NCI-H774 (cell line): ENCODE measurements at places on chromosomes 12 and 14.

DNA sequence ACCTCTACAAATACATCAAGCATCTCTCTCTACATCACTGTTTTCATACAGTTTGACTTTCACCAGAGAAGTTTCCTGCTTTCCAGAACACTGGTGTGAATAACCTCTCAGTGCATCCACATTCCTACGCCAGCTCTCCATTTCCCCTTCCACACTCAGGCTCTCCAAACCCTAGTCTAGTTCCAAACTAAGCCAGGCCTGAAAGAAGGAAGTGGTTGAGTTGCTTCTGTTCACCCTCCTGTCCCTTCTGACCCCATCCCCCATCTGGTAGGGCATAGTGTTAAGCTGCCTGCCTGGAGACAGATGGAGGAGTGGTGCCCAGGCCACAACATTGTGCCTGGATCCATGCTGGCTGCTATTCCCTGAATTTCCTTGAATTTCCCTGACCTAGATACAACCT lies 132.4 kb downstream of the GPR65 start:
- no peak for DNase-seq

DNA sequence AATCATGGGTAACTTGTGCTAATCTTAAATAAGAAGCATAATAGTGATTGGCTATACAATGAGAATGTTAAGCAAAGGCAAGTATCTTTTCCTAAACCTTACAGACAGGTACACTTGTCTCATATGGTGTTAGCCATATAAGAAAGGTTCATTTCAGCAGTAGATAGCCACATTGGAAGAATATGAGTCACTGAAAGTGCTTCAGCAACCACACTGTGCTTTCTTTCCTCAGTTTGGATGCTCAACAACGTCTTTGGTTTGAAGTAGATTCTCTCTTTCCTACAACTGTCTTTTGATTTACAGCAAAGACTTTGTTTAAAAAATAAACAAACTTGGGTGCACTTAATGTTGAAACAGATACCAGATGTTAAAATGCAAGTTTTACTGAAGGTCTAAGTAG lies 8.9 kb downstream of the DDHD1 start:
- DNase-seq: no peak

- no peak for DNase-seq
These were observed 317.6 kb upstream of the FKBP4 start for GRCh38 chr12:2477009-2477766.

DNA sequence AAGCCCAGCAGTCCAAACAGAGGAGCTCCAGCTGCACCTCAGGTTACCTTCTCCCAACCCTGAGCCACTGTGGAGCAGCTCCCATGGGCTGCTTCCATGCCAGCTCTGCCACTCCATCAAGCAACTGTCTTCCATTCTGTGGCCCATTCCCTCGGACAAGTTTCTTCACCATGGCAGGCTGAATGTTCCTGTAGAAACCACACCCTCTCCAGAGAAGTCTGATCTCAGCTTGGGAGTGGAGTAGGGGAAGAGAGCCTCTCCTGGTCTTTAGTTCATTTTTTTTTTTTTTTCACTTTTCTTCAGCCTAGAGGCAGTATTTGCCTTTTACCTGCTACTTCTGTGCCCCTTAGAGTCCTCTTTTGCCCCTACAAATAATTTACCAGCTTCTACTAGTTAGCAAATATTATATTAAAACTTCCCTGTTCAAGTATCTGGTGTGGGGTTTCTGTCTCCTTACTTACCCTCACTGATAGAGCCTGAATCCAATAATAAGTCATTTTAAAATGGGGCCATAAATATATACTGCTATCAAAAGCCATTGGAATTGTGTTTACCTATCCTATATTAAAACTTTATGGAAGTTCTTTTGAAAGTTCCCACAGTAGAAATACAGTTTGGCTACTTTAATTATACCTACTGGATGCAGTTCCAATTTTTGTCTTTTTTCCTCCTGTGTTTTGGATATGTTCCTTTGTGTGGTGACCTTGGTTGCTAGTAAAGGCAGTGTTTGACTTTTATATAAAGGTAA lies 11.7 kb upstream of the SLC17A8 start:
- DNase-seq: no peak

DNA sequence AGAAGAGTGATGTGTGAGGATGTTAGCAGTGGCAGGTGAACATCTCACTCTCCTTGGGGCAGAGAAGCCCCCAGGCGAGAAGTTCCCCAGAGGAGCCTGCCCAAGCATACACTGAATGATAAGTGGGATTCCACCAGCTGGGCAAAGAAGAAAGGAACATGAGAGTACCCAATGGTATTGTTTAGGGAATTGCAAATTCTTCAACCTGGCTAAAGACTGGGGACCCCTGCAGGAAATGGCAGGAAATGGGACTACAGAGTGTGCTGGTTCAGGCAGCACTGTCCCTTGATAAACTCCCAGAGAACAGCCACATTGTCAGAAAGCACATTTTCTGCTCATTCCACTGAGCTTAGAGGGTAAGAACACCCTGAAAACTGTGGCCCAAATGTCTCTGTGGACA lies 121.3 kb downstream of the RPS29 start:
- no peak for DNase-seq

- DNase-seq: no peak
These were observed 76.7 kb downstream of the GALC start for GRCh38 chr14:87916103-87916885.

- no peak for DNase-seq
These were observed 29.3 kb upstream of the TEX22 start for GRCh38 chr14:105368910-105369652.

- no peak for DNase-seq
These were observed at the start of gene LHX5 for GRCh38 chr12:113471619-113472171. TSS of gene LHX5 (minus strand) at chr12:113471871. CDS start at chr12:113471498, 373 bp downstream.

- DNase-seq: peak; percentile 48
These were observed 3.4 kb downstream of the BMP4 start for GRCh38 chr14:53953002-53953827.

DNA sequence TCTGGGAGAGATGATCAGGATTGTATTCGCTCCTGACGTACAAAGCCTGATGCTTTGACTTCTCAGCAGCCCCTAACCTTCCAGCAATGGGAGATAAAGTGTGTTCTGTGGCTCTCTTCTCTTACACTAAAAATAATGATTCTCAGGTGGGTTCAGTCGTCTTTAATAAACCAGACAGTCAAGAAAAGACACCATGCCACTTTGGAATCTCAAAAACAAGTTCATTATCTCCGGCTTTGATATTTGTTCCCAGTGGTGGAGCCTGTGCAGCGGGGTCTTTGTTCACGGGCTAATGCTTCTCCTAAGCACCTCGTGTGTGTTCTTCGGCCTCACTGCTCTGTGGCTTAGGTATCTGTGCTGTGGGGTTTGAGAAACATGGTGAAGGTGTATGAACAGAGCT lies 1.6 kb downstream of the ACVR1B start:
- no peak for DNase-seq

DNA sequence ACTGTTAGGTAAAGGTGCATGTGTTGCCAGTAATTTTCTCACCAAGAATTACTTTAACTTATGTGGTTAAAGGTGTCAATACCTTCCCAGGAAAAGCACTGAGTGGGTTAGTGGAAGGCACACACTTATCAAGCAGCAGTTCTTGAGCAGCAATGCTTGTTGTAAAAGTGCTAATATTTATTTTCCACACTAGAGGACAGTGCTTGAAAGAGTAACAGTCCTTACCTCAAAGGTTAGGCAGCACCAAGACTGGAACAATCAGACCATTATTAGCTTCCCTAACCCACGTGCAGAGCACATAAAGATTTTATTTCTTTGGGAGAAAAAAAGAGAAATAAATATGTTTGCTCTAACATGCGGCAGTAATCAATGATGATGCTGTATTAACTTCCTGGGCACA lies 48.8 kb upstream of the KRR1 start:
- peak; percentile 12 for DNase-seq

GRCh38 chr14:55306938-55307589 lies 35.8 kb downstream of the FBXO34 start:
- peak; percentile 71 for DNase-seq

DNA sequence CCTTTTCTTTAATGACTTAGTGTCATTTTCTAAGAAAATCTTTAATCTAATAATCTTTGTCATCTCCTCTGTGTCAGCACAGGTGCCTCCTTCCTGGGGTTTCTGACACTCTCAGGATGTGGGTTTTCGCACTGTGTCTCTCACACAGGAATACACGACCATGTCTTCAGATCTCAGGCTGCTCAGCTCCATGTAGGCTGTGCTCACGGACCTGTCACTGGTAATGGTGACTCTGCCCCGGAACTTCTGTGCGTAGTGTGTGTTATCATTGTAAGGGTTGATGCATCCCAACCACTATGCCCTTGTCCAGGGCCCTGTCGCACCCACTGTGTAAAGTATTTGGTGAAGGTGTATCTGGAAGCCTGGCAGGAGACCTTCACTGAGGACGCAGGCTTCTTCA lies 647.8 kb downstream of the TMEM121 start:
- DNase-seq: no peak

DNA sequence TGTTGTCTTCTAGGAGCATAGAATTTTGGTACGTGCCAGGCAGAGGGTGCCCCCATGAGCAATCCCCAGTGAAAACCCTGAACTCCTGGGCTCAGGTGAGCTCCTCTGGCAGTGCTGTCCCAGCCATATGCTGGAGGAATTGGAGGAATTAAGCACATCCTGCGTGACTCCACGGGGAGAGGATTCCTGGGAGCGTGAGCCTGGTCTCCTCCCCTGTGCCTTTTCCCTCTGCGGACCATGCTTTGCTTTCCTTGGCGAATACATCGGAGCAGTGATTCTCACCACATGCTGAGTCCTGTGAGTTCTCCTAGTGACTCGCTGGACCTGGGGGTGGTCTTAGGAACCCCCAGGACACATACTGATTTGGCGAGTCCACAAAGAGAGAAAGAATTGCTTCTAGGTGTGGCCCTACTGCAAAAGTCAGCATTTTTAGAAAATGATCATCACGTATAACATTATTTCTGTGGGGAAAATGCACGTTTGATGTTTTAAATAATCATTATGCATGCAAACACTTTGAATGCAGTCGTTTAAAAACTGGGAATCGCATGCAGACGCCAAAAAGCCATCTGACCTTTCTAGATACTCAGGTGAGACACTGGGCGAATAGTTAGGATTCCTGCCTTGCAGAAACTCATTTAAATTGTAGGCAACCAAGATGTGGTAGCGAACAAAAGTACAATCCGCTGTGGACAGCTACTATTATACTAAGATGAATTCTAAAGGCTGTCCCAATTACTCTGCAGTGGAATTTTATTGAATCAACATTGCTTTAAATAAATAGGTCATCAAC lies 370.9 kb downstream of the TMEM132D start:
- DNase-seq: no peak

GRCh38 chr12:38161123-38162000 lies 155.2 kb upstream of the ALG10B start:
- DNase-seq: peak; percentile 15

- no peak for DNase-seq
These were observed 1302.3 kb downstream of the FSCB start for GRCh38 chr14:43204816-43205215.

DNA sequence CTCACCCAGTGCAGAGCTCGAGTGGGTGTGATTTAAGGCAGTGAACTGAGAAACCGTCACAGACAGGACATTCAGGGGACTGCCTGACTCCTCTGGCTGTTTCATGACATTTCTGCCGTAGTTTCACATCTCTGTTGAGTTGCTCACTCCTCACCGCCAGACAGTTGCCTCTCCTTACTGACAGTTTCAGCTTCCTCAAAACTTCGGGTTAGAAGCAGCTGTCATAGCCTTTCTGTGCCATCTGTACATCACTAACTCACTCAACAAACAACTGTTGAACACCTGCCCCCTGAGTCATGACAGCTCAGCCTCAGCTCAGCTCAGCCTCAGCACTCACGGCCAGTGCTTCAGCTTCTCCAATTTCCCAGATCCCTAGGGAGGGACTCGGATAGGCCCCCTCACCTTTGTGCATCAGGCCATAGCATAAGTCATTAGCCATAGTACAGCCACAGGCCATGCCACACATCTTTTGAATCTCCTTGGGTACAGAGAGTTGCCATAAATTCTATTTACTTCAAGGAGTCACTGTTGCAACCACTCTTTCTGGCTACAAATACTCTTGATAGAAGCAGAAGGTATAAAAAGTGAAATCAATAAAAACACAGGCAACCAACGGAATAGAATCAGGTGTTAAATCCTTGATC lies 6.2 kb upstream of the SLC15A4 start:
- no peak for DNase-seq

GRCh38 chr14:75496755-75497154 lies 25.5 kb upstream of the BATF start:
- no peak for DNase-seq

DNA sequence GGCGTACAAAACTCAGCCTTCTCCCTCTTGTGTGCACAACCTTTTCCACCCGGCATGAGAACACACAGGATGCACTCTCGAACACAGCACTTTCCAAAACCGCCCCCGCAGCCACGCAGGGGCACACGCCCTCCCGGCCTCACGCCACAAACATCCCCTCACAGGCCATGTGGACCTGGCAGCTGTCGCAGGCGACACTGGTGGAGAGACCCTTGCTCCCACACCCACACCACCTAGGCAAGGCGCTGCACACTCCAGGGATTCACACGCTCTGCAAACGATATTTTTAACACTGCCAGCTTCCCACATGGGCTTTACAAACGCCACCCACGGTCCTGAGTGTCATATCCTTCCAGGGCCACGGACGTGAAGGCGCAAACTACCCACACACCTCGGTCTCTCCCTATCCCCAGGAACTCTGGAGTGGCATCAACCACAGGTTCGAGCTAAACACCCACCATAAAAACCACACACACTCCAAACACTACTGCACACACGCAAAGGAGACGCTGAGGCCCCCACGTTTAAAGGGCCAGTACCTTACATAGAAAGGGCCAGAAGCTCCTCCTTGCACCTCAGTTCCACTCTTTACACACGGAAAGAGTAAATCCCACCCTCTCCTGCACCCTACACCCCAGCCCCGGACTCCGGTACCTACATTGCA lies 12.4 kb upstream of the ITGB7 start:
- DNase-seq: no peak

GRCh38 chr14:71078500-71078899 lies 171.2 kb downstream of the PCNX1 start:
- DNase-seq: no peak

- DNase-seq: peak; percentile 27
These were observed 15.1 kb upstream of the PLEK2 start for GRCh38 chr14:67426983-67427606.

DNA sequence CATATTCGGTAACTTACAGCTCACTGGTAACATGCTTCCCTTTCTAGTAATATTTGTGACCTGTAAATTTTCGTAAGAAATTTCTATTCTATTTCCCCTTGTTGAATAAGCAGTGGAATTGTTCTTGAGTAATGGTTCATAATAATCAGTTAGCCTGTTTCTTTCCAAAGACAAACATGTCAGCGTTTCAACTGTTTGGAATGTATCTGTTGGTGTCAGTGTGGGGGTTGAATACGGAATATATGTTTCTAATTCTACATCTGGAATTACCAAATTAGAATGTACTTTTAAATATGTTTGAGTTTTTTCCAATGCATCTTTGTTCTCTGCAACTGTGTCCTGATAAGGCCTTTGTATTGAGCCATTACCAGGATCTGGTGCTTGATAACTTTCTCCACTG lies 2.0 kb downstream of the BBS10 start:
- DNase-seq: no peak

GRCh38 chr14:56170028-56170427 lies 51.8 kb downstream of the PELI2 start:
- no peak for DNase-seq
